ENCODE measurements at places on chromosomes 1 and 21.

GRCh38 chr1:15305468-15305770, 58.4 kb downstream of the FHAD1 start:
- DNase-seq: no peak

GRCh38 chr1:230682274-230682673, 31.6 kb downstream of the AGT start:
- DNase-seq: no peak

DNA sequence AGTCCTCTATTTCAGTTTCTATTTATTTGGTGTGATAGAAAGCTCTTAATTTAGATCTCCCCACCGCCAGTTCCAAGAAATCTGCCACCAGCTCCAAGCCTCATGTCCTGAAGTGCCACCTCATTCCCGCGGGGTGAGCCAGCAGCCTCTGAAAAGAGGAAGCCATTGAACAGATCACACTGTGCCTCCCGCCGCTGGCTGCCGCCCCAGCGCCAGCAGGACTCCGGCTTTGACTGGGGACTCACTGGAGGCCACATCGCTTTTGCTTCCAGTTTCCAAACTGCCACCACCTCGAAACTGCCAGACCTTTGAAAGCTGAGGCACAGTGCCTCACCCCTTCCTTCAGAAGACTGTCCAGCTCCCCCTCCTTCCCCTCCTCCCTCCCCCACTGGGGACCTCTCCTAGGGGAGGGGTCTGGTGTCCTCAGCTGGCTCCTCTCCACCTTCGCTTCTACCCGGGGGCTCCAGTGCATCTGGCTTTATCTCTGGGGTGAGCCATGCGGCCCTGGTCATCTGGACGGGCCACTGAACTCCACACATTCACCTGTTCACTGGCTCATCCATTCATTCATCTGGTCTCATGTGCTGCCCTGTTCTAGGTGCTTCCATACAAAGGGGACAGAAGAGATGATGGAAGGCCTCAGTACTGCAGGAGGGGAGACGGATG, 58.9 kb downstream of the VPS26C start:
- DNase-seq: peak; percentile 82

DNA sequence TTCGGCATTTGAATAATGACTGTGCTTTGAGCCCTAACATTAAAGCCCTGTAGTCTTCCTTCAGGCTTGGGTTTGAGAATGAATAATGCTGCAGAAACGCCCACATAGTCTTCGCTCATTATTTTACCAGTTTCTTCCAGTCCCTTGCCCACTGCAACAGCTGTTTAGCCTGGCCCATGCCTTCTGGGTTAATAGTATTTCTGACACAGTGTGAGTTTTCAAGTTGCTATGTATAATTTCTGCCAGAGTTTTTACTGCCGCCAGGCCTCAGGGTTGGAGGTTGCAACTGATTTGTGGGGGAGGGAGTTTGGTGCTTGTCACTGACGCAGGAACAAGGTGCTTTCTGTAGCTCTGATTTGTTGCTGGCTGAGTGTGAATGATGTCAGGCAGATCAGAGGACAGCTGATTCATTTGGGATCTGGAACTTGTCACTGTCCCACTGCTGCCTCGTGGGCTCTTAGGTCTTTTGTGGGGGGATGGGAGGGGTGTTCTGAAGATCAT, 109.8 kb downstream of the MAST2 start:
- DNase-seq: no peak

All from RPMI8226 (cell line).